ENCODE measurements at places on chromosomes 16 and 17.

GRCh38 chr16:8622315-8622656 is 788 bp downstream of the METTL22 start:
- no peak for DNase-seq

DNA sequence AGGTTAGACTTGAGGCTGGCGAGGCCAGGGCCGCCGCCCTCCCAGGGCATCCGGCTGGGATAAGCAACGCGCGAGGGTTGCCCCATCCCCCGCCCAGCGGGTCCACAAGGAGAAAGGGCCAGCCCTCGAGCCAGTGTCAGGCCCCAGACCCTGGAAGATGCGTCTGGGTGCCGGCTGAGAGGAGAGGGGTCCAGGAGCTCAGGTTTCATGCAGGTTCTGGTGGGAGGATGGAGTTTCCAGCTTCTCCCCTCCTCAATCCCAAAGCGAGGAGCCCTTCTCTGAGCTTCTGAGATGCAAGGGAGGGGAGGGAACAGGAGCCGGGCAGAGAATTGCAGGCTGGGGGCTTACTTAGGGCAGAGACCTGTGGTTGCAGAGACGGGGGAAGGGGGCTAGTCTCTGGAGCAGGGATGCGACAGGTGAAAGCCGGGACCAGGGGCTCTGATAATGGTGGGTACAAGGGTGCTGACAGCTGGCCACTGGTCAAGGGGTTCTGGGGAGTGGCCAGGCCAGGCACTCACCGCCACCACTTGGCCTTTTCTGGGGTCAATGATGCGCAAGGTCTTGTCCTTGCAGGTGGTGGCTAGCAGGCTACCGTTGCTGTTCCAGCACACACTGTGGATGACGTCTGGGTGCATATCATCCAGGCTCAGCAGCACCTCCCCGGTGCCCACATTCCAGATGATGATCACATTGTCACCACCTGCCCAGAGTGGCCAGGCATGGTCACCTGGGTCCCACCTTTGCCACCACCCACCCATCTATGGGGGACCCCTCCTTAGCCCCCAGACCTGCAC is 4.2 kb downstream of the CORO6 start:
- no peak for DNase-seq

DNA sequence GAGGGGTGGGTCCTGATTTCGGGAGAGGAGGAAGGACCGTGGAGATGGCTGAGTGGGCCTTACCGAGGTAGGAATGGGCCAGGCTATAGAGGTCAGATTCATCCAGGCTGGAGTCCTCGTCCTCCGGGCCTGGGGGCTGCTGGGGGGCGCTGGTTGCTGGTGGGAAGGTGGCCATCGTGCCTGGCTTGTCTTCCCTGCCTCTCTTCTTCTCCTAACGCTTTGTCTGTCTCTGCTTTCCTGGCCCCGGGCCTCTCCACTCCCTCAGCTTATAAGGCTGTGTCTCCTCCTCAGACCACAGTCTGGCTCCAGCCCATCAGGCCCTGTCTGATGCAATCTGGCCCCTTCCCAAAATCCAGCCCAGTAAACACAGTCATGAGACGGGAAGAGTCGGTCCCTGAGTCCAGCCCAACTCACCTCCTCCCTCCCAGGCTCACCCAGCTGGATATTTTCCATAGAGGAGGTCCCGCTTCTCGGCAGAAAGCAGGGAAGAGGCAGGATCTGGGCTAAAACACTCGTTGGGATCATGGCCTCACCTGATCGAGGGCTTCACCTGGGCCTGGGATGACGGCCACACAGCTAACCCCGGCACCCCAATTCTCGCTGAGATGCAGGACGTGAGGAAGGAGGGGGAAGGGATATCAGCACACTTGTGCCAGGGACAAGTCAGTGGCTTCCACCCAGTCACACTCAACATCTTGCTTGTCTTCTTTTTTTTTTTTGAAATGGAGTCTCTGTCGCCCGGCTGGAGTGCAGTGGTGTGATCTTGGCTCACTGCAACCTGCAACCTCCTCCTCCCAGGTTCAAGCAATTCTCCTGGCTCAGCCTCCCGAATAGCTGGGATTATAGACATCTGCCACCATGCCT is at the start of gene NUPR1:
TSS of gene NUPR1 (minus strand) at position 242 of the 864 bp plus-strand sequence. CDS start at position 175, 67 bp downstream.
- DNase-seq = peak; percentile 60

DNA sequence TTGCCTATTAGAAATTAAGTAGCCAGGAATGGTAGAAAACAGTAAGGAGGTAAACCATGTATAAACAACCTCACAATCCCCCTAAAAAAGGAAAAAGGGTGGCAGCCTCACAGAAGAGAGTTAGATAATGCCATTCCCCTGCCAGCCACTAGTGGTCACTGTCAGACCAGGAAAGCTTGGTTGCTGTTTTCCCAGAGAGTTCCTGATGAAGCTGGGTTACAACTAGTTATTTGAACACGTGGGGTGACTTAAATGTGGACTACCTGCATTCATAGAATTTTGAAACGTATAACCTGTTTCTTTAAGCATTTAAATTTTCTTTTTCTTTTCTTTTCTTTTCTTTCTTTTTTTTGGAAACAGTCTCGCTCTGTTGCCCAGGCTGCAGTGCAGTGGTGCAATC is 5.8 kb downstream of the GPRC5C start:
- DNase-seq = no peak

- no peak for DNase-seq
These were observed 621.0 kb downstream of the WWOX start for GRCh38 chr16:78720416-78720815.

GRCh38 chr17:40021451-40021971 is 6.3 kb downstream of the CSF3 start:
- DNase-seq = no peak

GRCh38 chr16:77991701-77992100 is 30.6 kb upstream of the CLEC3A start:
- DNase-seq = no peak

GRCh38 chr16:845351-845745 is 44.8 kb upstream of the GNG13 start:
- DNase-seq = no peak

GRCh38 chr17:68734931-68735330 is 133.8 kb upstream of the FAM20A start:
- DNase-seq = no peak

DNA sequence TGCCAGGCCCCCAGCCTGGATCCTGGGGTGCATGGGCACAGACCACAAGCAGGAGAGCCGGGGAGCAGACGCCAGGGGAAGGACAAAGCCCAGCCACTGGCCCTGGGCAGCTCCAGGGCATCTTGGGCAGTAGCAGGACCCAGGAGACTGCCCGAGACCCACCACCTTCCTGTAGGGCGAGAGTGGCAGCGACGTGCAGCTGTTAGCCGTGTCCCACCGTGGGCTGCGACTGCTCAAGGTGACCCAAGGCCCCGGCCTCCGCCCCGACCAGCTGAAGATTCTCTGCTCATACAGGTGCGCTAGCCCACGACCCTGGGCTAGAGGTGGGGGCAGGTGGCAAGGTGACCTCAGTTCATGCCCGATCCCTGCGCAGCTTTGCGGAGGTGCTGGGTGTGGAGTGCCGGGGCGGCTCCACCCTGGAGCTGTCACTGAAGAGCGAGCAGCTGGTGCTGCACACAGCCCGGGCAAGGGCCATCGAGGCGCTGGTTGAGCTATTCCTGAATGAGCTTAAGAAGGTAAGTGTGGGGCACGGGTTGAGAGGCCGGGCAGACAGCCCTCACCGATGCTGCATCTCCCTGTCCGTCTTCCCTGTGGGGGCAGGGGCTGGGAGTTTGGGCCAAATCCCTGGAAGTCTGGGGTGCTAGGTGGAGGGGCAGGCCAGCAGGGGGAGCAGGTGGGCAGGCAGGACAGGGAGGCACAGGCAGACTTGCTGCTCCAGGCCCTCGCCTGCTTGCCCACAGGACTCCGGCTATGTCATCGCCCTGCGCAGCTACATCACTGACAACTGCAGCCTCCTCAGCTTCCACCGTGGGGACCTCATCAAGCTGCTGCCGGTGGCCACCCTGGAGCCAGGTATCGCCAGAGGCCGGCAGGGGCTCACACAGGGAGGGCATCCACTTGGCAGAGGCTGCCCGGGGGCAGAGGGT is 13.5 kb upstream of the SMIM5 start:
- peak; percentile 67 for DNase-seq

- no peak for DNase-seq
These were observed 3.2 kb downstream of the INCA1 start for GRCh38 chr17:4994081-4994595.

- DNase-seq = no peak
These were observed 6.5 kb downstream of the PRSS41 start for GRCh38 chr16:2804728-2805127.

GRCh38 chr17:2892305-2892971 is 96.2 kb downstream of the RAP1GAP2 start:
- DNase-seq = no peak

DNA sequence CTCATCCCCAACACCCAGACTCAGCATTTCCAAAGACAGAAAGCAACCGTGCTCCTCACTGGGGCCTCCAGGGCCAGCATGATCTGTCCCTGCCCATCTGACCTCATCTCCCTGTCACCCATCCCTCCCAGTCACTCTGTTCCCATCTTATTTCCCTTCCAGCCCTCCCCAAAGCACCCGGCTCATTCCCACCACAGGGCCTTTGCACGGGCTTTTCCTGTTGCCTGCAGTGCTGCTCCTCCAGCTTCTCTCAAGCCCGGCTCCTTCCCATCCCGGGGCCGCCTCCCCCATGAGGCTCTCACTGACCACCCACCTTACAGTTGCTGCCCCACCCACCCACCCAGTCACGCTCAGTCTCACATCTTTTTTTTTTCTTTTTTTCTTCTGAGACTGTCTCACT is 54.8 kb downstream of the RMI2 start:
- no peak for DNase-seq

- no peak for DNase-seq
These were observed 77.2 kb upstream of the MON1B start for GRCh38 chr16:77113835-77114234.

GRCh38 chr17:13046361-13046760 is 28.5 kb upstream of the ELAC2 start:
- DNase-seq = no peak

- no peak for DNase-seq
These were observed 11.5 kb upstream of the PRSS54 start for GRCh38 chr16:58306327-58306726.

DNA sequence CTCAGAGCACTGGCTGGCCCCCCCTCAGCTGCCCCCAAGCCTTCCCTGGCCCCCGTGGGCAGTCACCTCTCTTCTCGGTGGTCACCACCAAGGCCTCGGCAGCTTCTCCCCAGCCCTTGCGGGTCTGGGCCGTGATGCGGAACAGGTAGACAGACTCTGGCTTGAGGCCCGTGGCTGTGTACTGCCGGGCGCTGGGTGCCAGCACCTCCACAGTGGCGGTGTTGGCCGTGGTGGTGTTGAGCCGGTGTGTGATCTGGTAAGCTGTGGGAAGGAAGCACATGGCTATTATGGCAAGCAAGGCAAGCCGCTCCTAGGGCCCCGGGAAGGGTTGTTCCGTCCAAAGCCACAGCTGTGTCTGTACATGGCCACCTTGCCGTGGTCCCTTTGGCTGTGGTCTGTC is 78.4 kb upstream of the CDC42EP4 start:
- DNase-seq = no peak

- DNase-seq = no peak
These were observed 251.9 kb downstream of the SEC14L1 start for GRCh38 chr17:77392376-77393273.

DNA sequence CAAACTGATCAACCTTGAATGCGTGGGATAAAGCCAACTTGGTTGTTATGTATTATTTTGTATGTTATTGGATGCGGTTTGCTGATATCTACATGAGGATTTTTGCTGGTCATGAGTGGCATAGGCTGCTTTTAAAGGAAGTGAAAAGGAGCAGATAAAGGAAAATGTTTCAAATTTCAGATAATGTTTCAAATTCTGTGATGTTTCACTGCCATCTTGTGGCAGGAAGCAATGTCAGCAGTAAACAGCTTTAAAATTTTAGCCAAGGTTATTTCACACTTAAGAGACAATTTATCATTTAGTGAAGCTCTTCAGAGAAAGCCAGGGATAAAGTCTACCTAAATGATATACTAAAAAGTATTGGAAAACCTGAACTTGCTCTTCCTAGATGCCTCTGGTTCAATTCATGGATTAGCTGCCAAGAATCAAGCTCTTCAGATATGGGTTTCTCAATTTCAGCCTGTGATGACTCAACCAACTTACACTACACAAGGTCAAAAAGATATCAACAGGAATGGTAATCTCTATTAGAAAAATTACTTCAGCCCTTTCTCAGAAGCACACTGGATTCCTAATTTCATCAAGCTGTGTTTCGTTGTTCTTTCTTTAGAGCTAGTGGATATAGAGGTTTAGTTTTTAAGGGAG is 136.0 kb upstream of the C17orf78 start:
- DNase-seq = no peak

DNA sequence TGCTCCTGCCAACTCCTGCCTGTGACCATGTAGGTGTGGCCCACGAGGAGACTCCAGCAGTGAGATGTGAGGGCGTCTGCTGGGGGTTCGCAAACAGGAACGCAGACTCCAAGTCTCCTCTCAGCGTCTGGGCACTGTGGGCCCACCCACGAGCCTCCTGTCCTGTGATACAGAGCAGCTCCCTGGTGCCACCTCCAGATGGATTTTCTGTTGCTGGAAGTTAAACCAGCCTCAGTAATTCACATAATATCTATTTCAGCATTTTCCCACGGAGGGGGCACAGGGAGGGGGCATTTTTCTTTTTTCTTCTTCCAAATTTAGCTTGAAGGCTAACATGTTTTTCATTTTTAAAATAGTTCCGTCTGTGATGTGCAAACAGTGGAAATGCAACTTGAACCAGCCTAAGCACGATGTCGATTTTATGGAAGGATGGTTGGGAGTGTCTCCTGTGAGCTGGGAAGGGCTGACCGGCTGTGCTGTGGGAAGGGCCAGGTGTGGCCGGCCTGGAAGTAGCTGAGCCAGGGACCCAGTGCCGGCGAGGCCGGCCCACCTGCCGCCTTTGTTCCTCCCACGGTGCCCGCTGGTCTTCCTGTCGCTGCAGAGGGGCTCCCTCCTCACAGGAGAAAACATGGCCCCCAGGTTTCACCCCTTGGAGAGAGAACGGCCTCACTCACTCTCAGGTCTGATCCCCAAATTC is 3.9 kb upstream of the RAB40B start:
- no peak for DNase-seq

GRCh38 chr17:4573669-4574068 is 10.7 kb upstream of the SMTNL2 start:
- DNase-seq = no peak

DNA sequence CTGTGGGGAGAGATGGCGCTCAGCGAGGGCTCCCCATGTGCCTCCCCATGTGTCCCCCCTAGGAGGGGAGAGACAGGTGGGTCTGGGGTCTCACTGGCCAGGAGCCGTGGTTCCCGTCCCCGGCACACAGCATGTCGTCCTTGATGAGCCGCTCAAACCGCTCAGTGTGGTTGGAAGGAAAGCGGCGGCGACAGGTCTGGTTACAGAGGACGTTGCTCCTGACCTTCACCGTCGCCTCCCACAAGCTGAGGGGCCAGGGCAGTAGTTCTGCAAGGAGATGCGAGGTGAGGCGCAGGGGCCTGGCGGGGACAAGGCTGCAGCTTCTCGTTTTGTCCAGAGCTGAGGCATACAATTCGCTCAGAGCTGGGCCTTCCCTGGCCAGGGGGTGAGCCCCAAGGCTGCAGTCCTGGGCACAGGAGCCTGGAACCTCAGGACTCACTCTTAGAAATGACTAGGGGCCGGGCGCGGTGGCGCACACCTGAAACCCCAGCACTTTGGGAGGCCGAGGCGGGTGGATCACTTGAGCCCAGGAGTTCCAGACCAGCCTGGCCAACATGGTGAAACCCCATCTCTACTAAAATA is 22.8 kb upstream of the UBE2I start:
- DNase-seq = no peak

- no peak for DNase-seq
These were observed 36.9 kb downstream of the ERN1 start for GRCh38 chr17:64092952-64093451.

GRCh38 chr16:57236022-57236350 is 9.1 kb upstream of the ARL2BP start:
- DNase-seq = no peak

GRCh38 chr16:24088767-24089166 is 167.4 kb upstream of the CACNG3 start:
- DNase-seq = no peak

Data from head of caudate nucleus (tissue), 42 donors.